Hypothalamus (tissue), 51 donors: ENCODE measurements at places on chromosomes 11 and 22.

GRCh38 chr11:124569697-124570096 is at the start of gene OR8A1:
Gene OR8A1, plus strand, starts transcription at chr11:124569997. Its CDS starts 123 bp downstream, at chr11:124570120.
- DNase-seq, result no peak

DNA sequence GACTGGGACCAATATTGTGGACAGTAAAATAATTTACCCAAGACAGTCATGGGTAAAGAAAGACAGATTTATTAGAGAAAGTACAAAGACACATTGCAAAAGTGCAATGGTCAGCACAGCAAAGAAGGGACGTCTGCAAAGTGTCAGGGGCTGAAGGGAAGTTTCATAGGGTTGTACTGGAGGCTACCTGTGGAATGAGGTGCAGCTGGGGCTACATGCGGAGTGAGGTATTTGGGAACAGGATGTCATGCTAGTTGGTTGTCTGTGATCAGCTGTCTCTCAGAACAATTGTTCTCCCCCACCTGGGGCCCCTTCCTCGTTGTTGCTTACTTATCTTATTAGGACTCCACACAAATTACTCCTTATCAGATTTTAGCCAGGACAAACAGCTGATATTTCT is 11.4 kb upstream of the APOL3 start:
- no peak for DNase-seq

GRCh38 chr11:113019711-113020110 is 58.5 kb downstream of the NCAM1 start:
- DNase-seq, result no peak

GRCh38 chr11:860234-861104 is 17.8 kb downstream of the TSPAN4 start:
- no peak for DNase-seq

GRCh38 chr11:35850191-35850590 is 93.7 kb upstream of the LDLRAD3 start:
- no peak for DNase-seq

DNA sequence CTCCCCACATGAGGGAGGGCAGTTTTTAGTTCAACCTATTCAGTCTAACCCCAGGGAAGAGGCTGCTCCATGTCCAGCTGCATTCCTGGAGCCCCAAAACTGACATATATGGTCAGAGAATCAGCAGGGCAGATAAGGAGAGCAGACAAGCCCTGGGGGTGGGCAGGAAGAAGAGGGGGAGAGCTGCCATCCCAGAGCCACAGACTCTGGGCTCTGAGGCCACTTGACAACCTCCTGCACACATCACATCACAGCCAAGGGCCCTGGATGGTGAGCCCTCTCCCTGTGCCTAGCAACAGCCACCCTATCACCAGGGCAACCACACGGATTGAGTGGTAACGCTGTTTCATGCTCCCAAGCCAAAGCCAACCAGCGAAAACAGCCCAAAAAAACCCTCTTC is 3.1 kb downstream of the ARHGAP1 start:
- DNase-seq, result peak; percentile 15

- DNase-seq, result no peak
Observed at GRCh38 chr22:38655519-38656255, 505 bp downstream of the FAM227A start.

DNA sequence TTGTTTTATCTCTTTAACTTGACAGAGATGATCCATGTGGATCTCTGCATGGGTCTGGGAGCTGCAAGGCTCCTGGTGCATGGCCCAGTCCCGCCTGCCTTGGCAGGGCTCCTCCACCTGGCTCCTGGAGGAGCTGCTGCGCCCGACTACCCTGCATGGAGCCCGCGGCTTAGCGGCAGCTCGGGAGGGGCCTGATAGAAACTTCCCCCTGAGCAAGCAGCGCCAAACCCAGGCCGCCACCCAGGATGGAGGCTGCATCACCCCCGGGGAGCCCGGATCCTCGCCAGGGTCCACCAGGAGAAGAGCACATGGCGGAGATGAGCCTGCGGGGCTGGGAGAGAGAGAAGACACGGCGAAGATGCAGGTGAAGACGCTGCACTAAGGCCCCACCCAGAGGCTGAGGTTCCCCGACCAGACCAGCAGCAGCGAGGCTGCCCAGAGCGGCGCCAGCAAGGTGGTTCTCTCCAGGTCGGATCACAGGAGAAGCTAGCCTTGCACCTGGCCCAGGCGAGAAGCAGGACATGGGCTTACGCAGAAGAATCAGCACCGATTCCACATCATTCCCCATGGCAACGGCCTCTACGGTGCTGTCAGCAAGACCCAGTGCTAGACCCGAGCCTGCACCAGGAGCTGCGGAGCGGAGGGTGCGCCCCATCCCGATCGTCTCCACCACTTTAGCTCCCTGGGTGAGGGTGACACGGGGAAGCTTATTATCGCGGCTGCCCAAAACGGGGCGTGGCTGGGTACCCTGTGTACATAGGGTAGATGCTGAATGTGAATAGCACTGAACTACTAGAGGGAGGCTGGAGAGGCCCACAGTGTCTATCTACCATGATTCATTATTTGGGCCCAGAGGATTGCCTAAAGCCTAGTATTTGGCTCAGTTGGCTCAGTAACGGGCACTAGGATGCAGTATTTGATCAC is 41.3 kb upstream of the VPREB1 start:
- DNase-seq, result no peak

DNA sequence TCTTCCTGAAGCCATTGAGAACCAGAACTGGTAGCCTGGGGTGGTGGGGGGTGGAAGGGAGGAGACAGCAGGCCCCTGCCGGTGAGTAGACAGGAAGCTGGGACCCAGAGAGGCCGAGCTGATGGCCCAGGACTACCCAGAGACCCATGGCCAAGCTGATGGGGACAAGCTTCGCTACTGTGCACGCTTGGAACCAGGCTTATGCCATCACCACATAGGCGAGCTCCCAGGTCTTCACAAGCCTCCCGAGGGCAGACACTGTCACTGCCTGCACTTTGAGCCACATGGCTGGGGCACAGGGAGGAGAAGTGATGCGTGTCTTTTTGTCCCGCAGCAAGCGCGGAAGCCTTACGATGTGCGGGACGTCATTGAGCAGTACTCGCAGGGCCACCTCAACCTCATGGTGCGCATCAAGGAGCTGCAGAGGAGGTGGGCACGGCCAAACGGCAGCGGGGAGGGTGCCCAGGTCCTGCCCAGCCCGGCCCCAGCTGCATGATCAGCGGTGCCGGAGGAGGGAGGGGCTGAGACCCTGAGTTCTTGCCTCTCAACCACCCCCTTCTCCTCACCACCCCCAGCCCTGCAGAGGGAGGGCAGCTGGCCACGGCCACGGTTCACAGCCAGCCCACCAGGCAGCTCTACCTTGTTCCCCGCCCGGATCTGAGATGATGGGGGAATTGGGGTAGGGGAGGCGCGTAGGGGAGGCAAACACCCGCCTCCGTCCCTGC is 76.0 kb upstream of the KCNQ1OT1 start:
- DNase-seq, result no peak

- no peak for DNase-seq
Observed at GRCh38 chr11:132728026-132728425, 804.3 kb downstream of the OPCML start.

- no peak for DNase-seq
Observed at GRCh38 chr22:27873472-27873871, 45.6 kb downstream of the PITPNB start.

- DNase-seq, result no peak
Observed at GRCh38 chr11:96484361-96484760, 94.5 kb downstream of the JRKL start.

- no peak for DNase-seq
Observed at GRCh38 chr11:108027057-108027456, 18.4 kb downstream of the CUL5 start.

DNA sequence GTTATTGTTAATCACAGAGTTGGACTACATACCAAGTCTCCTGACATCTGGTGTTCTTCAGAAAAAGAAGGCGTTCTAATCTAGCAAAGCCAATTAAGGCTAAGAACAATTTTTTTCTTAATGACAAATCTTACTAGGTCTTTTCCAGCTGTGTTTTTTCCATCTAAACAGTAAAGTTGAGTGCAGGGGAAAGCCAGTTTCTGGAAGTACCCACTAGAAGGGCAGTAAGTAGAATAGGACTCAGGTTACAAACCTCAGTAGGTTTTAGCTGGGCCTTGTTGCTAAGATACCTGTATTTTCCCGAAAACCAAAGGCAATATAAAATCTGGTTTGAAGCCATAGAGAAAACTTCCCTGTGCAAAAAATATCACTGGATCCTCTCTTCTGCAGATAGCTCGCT is 351.9 kb downstream of the ETS1 start:
- DNase-seq, result no peak

DNA sequence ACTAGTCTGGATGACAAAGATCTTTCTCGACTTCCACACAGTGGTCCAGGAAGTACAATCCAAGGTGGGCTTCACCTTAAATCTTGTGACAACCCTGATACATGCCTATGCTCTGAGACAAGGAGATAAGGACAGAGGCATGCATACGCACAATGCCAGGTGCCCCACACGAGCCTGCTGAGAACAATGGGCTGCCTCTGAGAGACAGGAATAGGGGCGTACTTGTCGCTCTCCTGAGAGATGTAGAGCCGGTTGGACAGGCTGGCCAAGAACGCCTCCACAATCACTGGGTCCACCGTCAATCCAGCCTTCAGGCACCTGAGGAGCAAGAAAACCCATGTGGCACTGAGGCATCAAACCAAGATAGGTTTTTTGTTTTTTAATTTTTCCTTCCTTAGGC is 25.5 kb downstream of the SERPIND1 start:
- DNase-seq, result no peak

- no peak for DNase-seq
Observed at GRCh38 chr11:117195761-117196160, 3.4 kb upstream of the TAGLN start.

DNA sequence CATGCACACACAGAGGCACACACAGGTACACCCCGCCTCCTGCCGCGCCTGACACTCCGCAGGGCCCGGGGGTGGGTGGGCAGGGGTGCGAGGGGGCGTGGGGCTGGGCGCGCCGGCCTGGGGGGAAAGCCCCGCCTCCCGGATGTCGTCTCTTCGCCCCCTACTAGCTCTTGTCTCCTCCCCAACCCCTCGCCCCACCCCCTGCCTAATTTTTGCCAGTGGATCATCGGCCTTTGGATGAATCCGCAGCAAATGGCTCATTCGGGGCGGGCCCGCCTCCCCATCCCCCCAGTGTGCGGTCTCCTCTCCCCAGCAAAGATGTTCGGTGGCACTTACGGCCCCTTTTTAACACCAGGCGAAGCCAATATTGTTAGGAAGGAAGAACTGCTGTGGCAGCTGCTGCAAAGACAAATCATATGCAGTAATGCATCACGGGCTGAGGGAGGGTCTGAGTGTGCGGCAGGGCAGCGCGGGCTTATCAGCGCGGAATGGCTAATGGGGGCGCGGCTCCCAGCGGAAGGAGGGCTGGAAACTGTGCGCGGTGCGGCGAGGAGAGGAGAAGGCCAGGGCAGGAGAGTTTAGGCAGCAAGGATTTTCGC is 13.4 kb upstream of the NECTIN1 start:
- no peak for DNase-seq

DNA sequence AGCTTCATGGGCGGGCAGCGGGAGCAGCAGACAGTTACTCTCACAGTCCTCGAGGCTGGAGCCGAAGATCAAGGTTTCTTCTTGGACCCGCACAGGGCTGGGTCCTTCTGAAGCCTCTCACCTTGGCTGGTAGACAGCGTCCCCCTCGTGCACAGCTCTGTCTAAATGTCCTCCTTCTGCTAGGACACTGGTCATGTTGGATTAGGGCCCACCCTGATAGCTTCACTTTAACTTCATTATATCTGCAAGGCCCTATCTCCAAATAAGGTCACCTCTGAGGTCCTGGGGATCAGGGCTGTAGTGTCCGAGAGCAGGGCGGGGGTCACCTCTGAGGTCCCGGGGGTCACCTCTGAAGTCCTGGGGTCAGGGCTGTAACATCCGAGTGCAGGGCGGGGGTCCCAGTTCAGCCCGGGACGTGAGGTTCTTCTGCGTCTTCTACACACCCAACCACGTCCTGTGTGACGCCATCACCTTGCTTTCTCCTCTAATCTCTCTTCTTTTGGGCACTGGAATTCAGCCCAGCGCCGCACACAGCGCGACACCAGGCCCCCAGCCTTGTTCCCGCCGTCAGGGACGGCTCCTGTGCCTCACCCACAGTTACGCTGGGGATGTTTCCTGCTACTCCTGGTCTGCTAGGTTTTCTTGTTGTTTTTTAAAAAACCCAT is 34.1 kb upstream of the TOLLIP start:
- DNase-seq, result no peak

- DNase-seq, result no peak
Observed at GRCh38 chr11:116931206-116931953, 94.0 kb upstream of the APOA1 start.

DNA sequence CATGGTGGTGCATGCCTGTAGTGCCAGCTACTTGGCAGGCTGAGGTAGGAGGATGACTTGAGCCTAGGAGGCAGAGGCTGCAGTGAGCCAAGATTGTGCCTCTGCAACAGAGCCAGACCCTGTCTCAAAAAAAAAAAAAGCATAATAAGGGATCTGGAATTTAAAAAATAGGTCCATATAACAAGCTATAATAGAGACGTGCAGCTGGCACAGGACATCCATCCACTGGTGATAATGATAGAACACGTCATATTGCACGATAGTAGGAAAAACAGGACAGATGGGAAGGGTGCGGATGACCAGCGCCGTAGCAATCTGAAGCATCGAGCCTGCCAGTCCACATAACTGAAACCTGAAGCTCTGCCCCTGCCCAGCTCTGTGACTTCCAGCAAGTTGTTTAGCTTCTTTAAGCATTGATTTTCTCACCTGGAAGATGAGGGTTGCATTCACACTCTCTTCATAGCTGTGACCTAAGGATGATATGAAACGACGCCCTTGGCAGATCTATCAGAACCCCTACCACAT is 60.3 kb upstream of the PRODH start:
- no peak for DNase-seq

DNA sequence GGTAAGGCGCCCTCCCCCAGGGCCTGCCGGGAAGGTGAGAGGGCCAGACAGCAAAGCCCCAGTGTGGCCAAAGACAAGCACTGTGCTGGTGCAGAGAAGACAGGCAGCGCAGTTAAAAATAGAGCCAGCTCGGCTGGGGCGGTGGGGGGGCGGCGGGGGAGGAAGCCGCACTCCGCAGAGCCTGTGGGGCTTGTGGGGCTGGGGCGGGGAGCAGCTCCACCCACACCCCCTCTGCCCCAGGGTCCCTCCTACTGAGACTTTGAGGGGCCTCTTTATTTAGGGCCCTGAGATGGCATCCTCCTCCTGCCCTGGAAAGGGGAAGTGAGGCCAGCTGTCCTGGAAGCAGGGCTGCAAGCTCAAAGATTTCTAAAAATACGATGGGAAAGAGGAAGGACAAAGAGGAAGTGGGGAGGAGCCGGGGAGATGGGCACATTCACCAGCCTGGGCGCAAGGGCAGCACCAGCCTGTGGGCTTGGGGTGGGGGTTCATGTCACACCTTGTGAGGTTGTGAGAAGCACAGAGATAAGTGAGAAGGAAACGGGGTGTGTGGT is 2.6 kb downstream of the CYTH4 start:
- no peak for DNase-seq

- no peak for DNase-seq
Observed at GRCh38 chr11:106507645-106508306, 430.3 kb downstream of the AASDHPPT start.

GRCh38 chr22:46083383-46084350 is 66.7 kb upstream of the PPARA start:
- no peak for DNase-seq

- no peak for DNase-seq
Observed at GRCh38 chr11:77322506-77322905, 21.0 kb upstream of the GDPD4 start.
